ENCODE measurements at places on chromosomes 5 and 9.

DNA sequence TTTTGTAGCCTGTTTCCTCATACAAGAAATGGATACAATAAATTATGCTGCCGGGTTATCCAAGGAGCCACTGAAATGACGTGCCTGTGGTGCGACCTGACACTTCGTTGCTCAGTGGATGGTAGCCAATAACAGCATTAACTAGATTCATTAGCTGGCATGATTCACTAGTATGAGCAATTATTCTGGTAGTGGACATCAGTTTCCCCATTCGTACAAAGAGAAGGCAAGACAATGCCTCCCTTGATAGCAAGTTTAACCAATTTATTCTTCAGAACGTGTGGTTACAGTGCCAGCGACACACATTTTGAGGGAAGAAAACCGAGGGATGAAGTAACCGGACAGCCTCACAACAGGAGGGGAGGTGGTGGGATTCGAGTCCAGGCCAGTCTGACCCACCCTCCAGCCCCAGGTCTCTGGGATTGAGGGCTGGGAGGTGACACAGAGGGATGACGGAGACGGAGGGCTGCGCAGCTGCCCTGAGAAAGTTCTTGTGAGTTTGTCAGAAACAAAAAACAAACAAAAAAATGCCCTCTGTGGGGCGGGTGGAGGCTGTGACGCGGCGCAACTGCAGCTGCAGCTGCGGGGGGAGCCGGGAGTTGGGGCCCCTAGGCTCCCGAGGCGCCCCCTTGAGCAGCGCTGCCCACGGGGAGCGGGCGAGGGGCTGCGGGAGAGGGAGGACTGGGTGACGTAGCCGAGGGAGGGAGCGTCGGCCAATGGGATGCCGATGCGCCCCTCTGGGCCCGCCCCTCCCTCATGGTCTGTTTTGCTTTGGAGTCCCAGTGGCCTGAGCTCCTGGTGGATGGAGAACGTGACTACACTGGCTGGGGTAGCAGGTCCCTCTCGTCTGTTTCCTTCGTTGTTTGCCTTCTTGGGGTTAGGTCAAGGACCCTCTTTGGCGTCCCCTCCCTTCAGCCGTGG is 10.9 kb downstream of the LHX2 start:
- no peak for DNase-seq

GRCh38 chr9:70491426-70492318 is 77.2 kb upstream of the KLF9 start:
- DNase-seq = no peak

- DNase-seq = no peak
Measured at GRCh38 chr5:40210694-40211093, 469.0 kb upstream of the PTGER4 start.

DNA sequence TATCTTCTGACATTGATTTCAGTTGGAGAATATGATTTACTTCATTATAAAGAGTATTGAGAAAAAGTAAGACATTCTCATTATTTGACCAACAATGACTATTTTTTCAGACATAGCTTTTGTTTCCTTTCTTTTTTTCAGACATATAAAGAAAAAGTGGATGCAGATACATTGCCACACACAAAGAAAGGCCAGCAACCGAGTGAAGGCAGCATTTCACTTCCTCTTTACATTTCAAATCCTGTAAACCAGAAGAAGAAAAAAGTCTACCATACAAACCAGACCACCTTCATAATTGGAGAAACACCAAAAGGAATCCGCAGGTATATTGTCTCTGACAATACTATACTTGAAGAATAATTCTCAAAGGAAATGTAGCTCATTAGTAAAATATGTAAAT is 128.9 kb downstream of the ERCC6L2 start:
- no peak for DNase-seq

DNA sequence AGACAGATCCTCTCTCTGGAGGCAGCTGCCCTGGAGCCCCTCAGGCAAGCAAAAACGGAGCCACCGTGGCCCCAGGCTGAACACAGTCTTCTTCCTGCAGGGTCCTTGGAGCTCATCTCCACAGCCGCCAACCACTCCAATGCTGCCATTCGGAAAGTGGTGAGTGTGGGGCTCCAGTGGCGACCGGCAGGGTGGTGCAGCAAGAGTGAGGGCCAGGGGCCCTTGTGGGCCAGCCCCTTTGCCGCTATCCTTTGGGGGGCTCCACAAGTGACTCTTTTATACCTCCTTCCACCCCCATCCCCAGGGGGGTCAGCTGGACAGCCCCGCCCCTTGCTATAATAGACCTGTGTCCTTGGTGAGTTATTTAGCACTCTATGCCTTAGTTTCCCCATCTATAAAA is 47.4 kb upstream of the SUSD3 start:
- DNase-seq = no peak

DNA sequence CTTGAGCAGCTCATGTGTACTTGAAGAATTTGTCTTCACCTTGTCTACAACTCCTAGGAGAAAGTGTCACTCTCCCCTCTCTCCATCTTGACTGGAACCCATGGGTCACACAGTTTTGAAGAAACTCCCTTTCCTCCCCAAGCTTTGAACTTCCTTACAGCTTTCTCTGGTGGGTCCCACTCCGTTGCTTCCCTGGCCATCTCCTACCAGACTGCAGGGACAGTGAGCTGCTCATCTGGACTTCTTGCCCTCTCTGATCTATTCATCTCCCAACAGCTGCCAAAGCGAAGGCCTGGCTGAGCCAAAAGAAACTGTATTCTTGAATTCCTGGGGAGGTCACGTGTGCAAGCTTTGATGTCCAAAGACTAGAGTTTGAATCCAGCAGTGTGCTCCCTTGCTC is 22.7 kb upstream of the CXCL14 start:
- DNase-seq = no peak

DNA sequence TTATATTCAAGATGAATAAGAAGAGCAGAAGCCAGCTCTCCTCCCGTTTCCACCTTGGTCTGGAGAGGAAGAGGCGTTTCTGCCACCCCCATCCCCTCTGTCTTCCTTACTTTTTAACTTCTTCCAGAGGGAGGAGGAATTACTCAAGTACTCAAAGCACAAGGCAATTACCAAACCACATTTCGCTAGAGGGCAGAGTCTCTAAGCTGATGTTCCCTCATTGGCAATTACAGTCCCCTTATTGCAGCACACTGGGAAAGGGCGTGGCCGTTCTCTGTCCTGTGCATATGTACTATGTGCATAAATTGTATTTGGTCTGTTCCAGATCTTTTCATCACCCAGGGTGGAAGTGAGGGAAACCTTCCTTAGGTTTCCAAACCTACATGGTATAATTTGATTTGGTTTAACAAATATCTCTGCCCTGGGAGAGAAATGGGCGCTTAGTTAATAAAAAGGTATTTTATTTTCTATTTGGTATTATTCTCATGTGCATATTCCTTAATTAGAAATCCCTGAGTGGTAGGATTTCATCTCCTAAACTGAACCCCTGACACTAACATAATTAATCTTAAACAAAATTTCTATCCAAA is 29.8 kb upstream of the ALDOB start:
- DNase-seq = no peak

- DNase-seq = no peak
Measured at GRCh38 chr5:169408731-169409130, 107.8 kb upstream of the SLIT3 start.

- no peak for DNase-seq
Measured at GRCh38 chr5:167507463-167508233, 783.8 kb upstream of the WWC1 start.

- no peak for DNase-seq
Measured at GRCh38 chr9:136117916-136118319, 757 bp downstream of the TMEM250 start.

DNA sequence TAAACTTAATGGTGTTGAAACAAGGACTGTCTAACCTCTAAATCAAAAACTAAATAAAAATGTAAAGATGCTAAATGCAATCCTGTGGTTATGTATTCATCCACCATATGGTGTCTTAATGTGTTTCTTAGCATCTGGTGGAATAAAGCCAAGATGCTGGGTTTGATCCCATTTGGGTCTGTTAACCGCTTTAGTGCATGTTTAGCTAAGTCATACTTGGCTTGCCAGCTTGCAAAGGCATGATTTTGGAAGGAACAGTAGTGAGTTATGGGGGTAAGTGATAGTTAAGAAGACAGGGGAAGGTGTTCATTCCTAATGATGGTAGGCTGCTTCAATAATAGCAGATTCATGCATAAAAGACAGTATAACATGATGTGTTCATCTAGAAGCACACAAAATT is 139.0 kb upstream of the SLC27A6 start:
- DNase-seq = no peak

DNA sequence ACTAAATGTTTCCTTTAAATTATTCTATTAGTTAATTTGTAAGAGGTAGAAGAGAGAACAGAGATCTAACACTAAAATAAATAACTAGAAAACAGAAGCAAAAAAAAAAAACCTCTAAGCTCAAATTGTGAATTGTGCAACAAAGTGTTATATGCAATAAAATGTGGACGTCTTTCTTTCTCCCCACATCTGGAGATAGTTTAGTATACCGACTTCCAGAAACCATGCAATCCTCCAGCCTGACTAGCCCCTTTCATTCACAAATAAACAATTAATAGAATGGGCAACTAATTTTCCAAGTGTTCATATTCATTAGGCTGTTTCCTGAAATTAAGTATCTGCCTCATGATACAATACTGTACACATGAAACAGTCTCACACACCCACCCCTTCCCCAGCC is 258.5 kb downstream of the BNC2 start:
- DNase-seq = no peak

DNA sequence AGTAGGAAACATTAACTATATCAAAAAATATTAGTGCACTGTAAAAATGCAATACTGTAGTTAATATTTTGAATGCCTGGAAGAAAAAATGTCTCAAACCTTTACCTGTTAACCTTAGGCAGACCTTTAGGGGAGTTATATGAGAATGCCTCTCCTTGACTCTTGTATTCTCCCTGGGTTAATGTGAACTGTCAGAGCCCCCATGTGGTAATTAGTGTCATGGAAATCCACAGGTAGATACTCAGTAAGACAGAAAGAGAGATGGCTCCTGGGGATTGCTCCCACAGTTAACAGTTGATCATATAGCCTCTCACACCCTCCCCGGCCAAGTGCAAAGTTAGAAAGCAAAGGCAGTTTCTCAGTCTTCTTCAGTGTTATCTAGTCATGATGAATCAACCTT is 742.8 kb downstream of the NR2F1-AS1 start:
- DNase-seq = no peak

DNA sequence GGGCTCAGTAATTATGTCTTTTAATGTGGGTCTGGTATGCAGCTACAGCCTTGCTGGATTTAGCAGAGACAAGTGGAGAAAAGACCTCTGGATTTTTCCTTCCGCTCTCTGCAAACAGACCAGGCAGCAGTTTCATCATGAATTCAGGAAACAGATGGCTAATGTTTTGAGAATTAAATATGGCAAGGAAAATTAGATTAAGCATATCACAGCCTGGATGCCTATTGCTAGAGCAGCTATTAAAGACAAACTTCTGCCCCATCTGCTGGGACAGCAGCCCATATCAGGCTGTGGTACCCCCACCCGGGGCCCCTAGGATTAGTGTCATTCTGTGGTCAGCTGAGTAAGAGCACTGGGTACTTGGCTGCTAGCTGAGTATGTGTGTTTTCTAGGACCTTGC is 6.2 kb downstream of the SKP2 start:
- no peak for DNase-seq

- DNase-seq = no peak
Measured at GRCh38 chr5:94815313-94816039, 197.0 kb downstream of the SLF1 start.

GRCh38 chr9:128124873-128125579 is 2.5 kb downstream of the PTGES2 start:
- peak; percentile 50 for DNase-seq

GRCh38 chr5:138372225-138372624 is 19.7 kb downstream of the KDM3B start:
- no peak for DNase-seq

All from CD4-positive, alpha-beta T cell treated with Interleukin-12 subunit alpha and Interleukin-12 subunit beta, for 1 hour (primary cell).